Cardiac muscle cell (in vitro differentiated cells and primary cell): ENCODE measurements at places on chromosomes 2 and 18.
A peak's percentile ranks its signal among the peaks of the same experiment; 100 is the strongest.

DNA sequence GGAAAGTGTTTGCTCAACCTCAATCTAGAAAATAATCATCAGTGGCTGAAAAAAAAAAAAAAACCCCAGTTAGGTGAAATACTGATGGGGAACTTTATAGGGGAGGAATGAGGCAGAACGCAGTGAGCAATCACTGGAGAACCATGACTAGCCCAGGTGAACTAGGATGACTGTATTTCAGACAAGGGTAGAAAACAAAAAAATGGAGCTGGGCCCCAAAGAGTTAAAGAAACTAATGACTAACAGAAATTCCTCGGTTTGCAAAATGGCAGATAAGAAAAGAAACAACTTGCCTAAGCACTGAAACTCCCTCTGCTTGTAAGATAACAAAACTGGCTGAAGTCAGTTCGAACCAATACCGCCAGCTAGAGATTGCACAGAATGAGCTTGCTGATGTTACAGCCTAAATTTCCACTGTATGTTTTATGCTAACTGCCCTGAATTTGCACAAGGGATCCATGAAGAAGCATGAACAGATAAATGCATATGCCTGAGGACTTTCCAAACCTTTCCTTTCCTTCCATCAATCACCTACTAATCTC lies 245.9 kb downstream of the METTL4 start:
- DNase-seq: peak; percentile 92

- no peak for DNase-seq
Measured at GRCh38 chr2:233135421-233135820, 75.3 kb downstream of the INPP5D start.

DNA sequence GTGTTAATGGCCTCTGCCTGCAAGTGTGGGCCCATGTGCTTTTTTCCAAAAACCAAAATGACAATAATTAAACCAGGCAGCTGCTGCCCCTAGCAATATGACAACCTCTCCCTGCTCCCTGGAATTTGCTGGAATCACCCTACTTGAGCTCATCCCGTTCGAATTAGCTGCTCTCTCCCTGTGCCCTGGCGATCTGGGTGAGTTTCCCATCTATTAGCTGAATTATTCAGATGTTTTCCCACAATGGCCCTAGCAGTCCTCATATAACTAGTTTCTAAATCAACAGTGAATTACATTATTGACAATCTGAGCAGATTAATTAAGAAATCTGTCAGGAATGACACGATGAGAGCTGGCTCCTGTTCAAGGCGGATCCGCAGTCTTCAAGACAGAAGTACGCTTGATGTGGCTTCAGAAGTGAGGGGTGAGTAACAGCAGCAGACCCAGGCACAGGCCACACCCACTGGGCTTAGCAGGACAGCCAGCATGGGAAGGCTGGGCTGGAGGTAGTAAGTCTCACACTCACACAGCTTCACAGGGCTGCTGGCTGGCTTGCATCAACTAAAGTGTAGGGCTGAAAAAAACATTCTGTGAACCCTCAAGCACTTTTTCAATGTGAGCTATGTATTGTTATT lies 366.2 kb upstream of the ID2 start:
- peak; percentile 78 for DNase-seq

DNA sequence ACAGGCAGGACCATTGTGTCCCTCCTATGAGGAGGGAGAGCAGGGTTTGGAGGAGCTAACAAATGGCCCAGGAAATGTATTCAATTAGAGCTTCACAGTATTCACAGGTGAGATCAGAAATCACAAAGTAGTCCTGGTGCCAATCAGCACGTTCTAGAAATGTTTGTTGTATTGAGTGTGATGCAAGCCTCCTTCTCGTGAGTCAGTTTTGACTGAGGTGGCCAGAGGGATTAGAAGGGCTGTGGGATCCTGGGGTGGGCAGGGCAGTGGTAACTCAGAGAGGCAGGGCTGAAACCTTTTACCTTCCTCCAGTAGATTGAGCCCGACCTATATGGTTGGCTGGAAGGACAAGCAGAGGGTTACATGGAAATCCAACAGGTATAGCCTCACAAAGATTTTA lies 95.0 kb downstream of the BOD1L2 start:
- no peak for DNase-seq

- DNase-seq: peak; percentile 76
Measured at GRCh38 chr18:55900380-55900779, 312.4 kb upstream of the TCF4 start.

DNA sequence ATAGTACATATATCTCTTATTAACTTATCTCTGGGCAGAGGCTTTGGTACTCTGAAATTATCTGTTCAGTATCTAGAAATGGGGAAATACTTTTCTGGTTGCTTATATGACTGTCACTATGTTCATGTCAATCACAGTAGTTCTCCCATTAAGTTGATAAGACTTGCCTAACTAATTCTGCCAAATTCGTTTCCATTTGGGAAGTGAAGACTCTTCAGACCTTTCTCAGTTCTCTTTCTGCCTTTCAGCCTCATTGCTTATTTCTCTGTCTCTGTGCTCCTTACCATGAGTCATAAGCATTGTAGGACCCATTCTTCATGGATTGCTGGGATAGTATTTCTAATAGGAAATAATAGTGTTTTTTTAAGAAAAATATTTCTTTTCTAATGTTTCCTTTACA lies 113.5 kb downstream of the PHLPP1 start:
- DNase-seq: no peak
